ENCODE measurements at places on chromosomes 4 and X.

GRCh38 chr4:166165829-166166420 lies 292.9 kb downstream of the TLL1 start:
- DNase-seq, result peak; percentile 44

DNA sequence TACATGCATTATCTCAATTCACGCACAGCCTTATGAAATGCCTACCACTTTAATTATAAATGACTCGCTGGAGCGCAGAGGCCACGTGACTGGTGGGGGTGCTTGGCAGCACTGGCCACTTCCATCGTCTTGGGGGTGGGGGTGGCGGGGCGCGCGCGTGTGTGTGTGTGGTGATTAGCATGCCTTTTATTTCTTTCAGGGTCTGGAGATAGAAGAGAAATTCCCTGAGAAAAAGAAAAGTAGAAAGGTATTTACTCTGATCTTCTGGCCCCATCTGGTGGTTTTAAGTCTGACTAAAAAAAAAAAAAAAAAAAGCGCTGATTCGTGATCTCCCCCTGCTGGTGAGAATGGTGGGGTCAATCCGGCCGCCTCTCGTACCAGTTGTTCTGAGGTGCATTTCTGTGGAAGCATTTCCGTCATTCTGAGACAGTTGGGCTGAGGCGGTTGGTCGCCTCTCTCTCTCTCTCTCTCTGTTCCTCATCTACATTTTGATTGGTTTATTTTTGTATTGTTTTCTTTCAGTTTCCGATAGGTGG lies at the start of gene CCNB3:
CCNB3 (plus strand) TSS at position 402 of the 536 bp plus-strand sequence. CDS start 80,399 bp downstream, outside the sequence.
- peak; percentile 70 for DNase-seq

GRCh38 chrX:24243692-24244091 lies 70.2 kb downstream of the SUPT20HL2 start:
- DNase-seq, result no peak

DNA sequence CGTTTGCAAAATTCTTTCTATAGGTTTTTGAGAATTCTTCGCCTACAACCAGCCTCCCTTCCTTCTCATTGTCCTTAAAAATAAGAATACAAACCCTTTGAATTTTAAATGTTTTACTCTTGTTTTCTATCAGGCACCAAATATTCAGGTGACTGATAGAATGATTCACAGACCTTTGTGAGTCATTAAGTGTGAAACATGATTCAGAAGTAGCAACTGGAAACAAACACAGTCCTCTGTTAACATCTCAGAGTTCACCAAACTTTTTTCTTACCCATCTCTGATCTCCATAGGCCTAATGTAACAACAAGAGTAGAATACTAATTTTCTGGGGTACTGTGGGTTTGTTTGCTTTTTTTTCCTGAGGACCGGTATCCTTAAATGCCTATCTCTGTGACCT lies 63.4 kb upstream of the MAB21L2 start:
- DNase-seq, result no peak

GRCh38 chrX:69618803-69619202 lies 2.9 kb downstream of the EDA start:
- no peak for DNase-seq

DNA sequence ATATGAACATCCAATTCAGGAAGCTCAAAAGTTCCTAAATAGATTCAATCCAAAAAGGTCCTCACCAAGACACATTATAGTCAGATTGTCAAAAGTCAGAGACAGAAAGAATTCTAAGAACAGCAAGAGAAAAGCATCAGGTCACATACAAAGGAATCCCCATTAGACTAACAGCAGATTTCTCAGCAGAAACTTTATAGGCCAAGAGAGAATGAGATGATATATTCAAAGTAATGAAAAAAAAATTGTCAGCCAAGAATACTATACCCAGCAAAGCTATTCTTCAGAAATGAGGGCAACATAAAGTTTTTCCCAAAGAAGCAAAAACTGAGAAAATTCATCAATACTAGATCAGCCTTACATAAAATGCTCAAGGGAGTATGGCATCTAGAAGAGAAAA lies 106.6 kb upstream of the SH3RF1 start:
- no peak for DNase-seq

DNA sequence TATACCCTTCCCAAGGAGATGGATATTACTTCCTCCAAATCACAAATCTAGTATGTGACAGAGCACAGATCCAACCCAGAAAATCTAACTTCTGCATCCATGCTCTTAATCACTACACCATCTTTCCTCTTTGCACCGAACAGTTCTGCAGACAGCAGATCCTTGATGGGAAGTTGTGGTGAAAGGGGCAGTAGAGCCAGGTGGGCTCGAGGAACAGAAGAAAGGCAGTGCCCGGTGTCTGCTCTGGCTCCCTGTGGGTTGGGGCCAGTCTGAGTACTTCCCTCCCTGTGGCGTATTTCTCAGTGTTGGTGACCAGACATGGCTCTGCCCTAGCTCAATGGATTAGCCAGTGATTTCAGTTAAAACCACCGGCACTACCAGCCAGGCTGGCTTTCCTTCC lies 15.3 kb downstream of the HOPX start:
- no peak for DNase-seq

- no peak for DNase-seq
Measured at GRCh38 chr4:8305851-8306471, 36.4 kb downstream of the HTRA3 start.

GRCh38 chrX:44954562-44954961 lies 81.6 kb downstream of the KDM6A start:
- DNase-seq, result no peak

DNA sequence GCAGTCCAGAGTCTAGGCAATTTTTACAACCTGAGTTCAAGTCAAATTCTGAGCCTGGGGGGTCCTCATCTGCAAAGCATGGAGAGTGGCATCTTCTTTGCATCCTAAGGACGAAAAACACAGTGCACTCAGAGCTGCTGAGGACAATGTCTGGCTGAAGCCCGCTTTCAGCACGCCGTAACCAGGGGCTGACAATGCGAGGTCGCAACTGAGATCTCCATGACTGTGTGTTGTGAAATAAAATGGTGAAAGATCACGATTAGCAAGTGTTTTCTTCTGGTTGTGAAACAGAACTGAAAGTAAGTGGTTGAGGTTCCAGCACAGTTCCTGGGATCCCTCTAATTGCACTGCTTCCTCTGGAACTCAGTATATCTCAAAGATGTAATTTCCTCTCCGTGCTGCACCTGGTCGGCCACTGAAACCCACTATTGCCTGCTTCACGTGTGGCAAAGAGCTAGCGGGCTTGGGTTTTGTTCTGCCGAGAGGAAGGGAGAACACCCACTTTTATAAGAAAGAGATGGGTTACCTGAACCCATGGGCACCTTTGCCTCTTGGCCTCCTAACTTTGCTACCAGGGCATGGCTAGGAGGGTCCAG lies 7.7 kb upstream of the F11 start:
- DNase-seq, result no peak

GRCh38 chr4:147361726-147362125 lies 119.2 kb upstream of the EDNRA start:
- DNase-seq, result no peak

DNA sequence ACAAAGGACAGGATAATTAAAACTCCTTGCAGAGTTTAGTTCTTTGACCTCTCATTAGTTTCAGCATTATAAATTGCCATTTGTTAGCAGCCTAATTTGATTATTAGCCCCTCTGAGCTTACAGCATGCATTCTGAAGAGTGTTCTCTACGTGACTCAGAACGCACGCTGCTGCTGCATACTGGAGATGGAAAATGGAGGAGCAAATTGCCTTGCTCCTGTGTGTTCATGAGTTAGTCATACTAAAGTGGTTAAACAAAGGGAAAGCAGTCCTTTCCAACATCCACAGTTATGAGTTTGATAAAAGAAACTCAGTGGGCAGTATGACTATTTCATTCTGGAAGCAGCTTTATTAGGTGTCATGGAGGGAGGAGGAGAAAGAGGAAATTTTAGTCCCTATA lies 922.5 kb downstream of the RPA4 start:
- DNase-seq, result peak; percentile 32

DNA sequence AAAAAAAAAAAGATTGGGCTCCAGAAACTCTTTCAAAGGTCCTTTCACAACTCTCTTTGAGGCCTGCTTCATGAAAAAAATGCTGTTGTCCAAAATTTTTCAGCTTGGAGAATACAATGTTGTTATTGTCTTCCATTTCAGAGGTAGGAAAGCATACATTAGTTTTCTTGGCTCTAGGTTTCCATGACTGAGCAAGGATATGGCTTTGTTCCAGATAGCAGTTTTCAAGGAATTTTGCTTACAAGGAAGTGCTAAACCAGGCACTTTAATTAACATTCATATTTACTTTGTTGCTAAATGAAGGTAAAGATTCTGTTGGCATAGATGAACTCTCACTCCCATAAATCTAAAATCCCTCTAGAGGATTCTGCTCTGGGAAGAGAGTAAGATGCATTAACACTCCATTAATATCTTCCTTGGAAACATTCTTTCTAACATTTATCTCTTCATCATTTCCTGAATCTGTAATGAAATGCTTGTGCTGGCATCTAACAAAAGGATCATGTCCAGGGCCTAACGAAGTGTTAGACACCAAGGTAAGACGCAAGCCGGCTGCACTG lies 118.4 kb downstream of the COL25A1 start:
- DNase-seq, result no peak

DNA sequence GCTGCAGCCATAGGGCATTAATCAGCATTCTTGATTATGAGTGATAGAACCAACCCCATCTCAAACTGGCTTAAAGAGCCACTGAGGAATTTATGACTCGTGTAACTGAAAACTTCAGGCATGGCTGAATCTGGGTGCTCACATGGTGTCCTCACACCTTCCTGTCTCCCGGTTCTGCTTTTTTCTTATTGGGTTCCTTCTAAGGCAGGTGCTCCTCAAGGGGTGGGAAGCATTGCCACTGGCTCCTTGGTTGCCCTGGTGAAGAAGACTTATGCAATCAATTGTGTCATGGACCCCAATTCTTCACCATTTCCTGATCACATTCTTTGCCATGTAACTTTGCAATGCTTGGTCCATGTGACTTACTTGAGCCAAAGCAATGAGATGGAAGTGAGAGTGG lies 4.3 kb upstream of the ZCCHC4 start:
- no peak for DNase-seq

- no peak for DNase-seq
Measured at GRCh38 chrX:135652602-135653001, 60.8 kb upstream of the CT45A1 start.

- DNase-seq, result no peak
Measured at GRCh38 chr4:8888856-8889255, 17.2 kb upstream of the HMX1 start.

DNA sequence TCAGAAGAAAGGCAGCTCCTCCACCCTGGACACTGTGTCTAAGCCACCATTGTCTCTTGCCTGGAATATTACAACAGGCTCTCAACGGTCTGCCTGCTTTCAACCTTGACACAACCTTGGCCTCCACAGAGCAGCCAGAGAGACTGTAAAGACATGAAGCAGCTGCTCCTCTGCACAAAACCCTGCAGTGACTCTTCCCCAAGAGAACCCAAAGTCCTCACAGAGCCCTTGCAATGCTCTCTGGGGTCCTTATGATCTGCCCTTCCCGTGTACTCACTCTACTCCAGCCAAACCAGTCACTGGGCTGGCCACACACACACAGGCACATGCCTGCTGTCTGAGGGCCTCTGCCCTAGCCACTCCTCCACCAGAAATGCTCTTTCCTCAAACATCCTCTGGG lies 75.9 kb upstream of the CPEB2 start:
- no peak for DNase-seq

- DNase-seq, result no peak
Measured at GRCh38 chr4:42658261-42658660, 1.4 kb upstream of the ATP8A1 start.

GRCh38 chr4:185426960-185427688 lies 1.4 kb upstream of the UFSP2 start:
- no peak for DNase-seq

DNA sequence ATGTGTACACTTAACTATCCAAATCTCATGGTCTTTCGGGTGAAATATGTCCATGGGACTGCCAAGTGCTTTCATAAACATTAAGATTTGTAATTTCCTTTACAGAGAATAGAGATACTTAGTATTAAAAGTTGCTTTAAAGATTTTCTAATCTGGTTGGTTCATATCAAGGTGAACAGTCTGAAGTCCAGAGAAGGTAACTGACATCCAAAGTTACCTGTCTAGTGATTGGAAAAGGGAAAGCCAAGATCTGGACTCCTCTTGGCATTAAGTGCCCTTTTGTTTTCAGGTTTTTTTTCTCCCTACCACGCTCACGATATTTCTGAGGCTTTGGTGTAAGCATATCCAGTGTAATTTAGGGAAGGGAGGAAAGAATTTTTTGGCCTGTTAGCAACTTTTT lies 5.0 kb downstream of the SMAD1 start:
- DNase-seq, result no peak
